Myocyte (in vitro differentiated cells): ENCODE measurements at places on chromosomes 1 and 21. TPM values are rescaled to one million over a fixed set of nuclear protein-coding genes. Genes with fewer than 3 reads are reported as not detected.

DNA sequence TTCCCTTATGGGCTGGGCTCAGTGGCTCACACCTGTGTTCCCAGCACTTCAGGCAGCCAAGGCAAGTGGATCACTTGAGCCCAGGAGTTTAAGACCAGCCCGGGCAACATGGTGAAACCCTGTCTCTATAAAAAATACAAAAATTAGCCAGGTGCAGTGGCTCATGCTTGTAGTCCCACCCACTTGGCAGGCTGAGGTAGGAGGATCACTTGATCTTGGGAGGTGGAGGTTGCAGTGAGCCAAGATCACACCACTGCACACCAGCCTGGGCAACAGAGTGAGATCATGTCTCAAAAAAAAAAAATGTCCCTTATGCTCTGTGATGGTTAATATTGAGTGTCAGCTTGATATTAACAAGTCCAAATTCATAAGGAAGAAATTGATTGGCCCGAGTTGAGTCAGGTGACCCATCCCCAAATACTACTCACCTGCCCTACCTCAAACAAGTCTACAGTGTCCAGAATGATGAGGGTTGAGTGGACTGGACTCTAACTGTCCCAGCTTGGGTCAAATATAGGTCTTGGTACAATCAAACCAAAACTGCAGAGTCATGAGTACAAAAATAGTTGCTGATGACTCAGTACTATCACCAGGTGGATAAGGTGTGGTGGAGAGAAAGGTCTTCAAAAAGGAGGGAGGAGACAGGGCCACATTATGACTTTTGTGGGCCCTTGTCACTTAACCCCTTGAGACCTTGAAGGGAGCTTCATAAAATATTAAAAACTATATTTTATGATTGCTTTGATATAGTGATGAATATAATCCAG lies 161.0 kb downstream of the ZNF326 start:
- no peak for DNase-seq

DNA sequence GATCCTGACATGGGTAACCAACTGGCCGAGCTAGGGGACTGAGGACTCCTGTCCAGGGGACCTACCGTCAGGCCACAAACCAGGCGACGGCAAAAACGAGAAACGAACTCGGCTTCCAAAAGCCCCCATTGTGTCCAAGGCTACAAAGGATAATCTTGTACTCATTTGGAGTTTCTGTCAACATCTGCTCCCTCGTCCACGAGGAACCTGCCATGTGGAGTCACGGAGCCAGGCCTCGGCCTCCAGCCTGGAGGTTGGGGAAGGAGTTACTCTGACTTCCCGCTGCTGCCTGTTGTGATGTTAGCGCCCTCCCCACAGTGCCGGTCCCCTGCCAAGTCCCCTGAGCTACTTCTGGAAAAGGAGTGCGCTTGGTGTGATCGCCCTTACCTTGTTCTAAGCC lies 7.3 kb downstream of the KRTAP10-1 start:
- DNase-seq, result no peak

- DNase-seq, result no peak
Measured at GRCh38 chr1:29827237-29827750, 591.0 kb downstream of the PTPRU start.

GRCh38 chr1:70498666-70499065 lies 87.6 kb downstream of the CTH start:
- DNase-seq, result no peak

DNA sequence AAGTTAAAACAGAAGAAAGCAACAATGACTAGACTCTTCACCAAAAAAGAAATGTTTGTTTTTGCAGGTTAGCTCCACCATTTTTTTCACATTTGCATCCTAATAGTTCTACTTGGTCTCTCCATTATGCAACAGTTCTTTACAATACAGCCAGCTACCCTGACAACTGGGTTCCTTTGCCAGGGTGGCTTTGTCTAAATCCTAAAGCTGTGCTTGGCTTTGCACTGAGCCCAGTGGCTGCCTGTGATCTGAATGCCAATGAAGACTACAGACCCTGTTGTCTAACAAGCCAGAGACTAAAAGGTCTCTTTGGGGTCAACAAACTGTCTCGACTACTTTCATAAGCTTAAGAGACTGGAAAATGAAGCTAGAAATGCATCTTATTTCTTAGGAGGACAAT lies 112.0 kb downstream of the AKT3 start:
- no peak for DNase-seq

- no peak for DNase-seq
Measured at GRCh38 chr1:181222972-181223505, 134.5 kb downstream of the IER5 start.

GRCh38 chr1:166738873-166739272 lies 100.4 kb upstream of the POGK start:
- no peak for DNase-seq

- no peak for DNase-seq
Measured at GRCh38 chr1:87314091-87314490, 14.6 kb upstream of the LMO4 start.

DNA sequence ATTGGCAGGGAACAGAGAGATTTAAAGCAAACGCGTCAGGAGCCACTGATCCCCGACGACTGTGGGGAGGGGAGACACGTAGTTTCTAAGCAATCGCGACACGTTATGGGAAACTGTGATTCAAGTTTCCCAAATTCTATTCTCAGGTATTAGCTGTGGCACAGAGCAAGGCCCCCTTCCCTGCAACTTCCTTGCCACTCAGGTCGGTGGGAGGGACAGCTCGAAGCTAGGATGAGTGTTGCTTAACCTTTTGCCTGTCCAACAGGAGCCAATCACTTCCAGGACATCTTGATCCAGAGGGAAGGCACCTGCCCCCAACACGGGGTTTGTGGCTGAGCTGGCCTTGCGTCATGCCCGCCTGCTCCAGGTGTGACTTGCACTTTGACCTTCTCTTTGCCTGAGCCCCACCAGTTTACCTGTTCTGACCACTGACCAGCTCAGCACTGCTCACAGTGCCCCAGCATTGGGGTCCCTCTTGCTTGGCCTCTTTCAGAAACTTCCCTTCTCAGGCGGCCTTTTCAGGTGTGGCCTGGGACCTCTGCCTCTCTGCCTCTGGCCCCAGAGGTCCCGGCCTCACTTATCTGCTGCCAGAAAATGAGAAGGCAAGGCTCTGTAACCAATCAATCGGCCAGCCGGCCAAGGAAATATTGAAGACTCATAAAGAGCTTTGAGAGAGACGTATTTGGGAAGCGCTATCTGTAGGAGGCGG lies 24.6 kb downstream of the TEX35 start:
- DNase-seq, result no peak

- DNase-seq, result no peak
Measured at GRCh38 chr1:191575746-191576145, 582.5 kb upstream of the RGS18 start.

- no peak for DNase-seq
Measured at GRCh38 chr1:110057963-110058518, 12.4 kb downstream of the ALX3 start.

Gene CACNA1E
- 0.75 and 3.8 TPM in 2 replicates for total RNA-seq

Gene RBP7
- not detected in 2 replicates for total RNA-seq

Gene AMPD1
- 8.1 and 13.6 TPM in 2 replicates for total RNA-seq

Gene GBP7
- not detected in 2 replicates for total RNA-seq

Gene RGS4
- 14.5 and 21.0 TPM in 2 replicates for total RNA-seq

Gene BARHL2
- not detected in 2 replicates for total RNA-seq

Gene AIM2
- total RNA-seq, result not detected in 2 replicates

Gene FCRLB
- 0.21 and 0.57 TPM in 2 replicates for total RNA-seq
